ENCODE measurements at places on chromosomes 3 and 15. TPM values are rescaled to one million over a fixed set of nuclear protein-coding genes. Genes with fewer than 3 reads are reported as not detected.

DNA sequence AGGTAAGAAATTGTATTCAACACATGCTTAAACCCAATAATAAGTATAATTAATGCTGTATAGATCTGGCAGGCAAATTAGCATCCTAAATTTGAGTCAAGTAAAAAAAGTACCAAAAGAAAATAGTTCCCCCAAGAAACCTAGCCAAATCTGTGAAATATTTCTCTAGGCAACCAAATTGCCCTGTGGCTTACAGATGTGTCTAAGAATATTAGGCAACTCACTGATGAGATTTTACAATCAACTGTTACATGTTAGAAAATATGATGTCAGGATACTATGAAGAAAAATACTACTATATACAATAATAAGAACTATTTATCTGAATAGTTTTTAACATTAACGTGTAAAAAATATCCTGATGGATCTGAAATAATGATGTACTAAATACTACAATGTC, 397.1 kb downstream of the TIGIT start:
- no peak for DNase-seq

DNA sequence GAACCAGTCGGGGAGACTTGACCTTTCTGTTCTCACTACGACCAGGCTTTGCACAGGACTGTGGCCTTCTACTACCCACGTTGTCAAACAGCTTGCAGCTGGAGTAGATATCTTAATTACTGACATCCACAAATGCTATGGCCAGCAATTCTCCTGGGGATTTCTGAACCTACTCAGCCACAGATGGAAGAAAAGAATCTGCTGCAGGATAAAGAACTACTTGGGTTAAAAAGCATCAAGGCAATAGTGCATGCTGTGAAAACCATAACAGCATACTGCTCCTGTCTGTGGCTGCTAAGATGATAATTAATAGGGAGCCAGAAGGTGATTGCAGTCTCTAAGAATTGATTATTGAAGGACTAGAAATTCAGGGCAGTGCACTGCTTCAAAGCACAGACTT, 859.2 kb upstream of the SEMA6D start:
- no peak for DNase-seq

GRCh38 chr3:100737334-100737733, 28.0 kb downstream of the TFG start:
- DNase-seq: peak; percentile 23

- no peak for DNase-seq
These were observed 56.8 kb upstream of the IMPG2 start for GRCh38 chr3:101377209-101377608.

DNA sequence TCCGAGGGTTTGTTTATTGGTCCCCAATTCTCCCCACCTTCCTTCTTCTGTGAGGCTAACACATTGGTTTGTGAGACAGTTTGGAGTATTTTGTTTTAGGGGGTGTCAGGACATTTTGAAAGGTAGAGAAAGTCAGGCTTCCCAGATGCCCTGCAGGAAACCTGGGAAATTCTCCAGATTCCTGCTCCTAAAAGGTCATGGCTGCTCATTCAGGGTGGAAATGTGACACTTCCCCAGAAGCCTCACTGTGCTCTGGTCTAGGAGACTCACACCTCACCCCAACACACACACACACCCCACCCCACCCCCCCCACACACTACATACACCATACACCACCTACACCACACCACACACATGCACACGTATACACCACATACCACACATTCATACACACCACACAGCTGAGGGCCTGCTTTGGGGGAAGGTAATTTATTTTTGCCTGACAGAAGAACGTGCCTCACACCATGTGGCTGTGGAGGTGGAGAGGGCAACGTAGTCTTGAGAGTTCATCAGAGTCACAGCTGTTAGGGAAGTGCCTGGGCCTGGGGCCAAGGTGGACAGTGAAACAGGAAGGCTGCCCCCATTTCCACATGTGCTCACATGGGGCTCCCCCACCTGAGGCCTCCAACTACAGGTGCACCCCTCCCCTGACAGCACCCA, 40.4 kb upstream of the LIMD1 start:
- peak; percentile 51 for DNase-seq

- DNase-seq: no peak
These were observed 5.4 kb downstream of the VILL start for GRCh38 chr3:37995652-37996641.

Gene ABI3BP
- total RNA-seq: 21.9 TPM

GRCh38 chr3:177471733-177472480, 274.6 kb upstream of the TBL1XR1 start:
- DNase-seq: no peak

GRCh38 chr15:89419370-89419984, 76.9 kb downstream of the RHCG start:
- DNase-seq: no peak

GRCh38 chr3:64187065-64187959, 38.0 kb downstream of the PRICKLE2 start:
- peak; percentile 95 for DNase-seq

DNA sequence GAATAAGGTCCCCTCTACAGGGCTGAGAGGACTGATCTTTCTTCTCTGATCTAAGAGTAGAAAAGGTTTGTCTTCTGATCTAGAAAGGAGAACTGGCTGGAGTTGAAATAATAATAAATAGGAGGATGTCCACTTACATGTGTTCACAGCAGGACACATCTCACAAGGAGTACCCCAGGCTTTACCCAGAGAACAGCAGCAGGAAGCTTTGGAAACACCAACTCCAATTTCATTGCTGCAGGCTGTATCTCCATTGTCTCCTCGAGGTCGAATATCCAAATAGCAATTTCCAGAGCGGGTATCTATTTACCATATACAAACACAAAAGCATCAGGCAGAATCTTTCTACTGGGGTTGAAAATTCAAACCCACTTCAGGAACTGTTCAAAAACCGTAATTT, 136.6 kb downstream of the DUT start:
- no peak for DNase-seq

Gene HHATL
- total RNA-seq: not detected

- peak; percentile 56 for DNase-seq
These were observed 19.2 kb downstream of the RBP2 start for GRCh38 chr3:139457066-139457465.

Measured in M059J (cell line).